ENCODE measurements at places on chromosomes 3 and 15. TPM values are rescaled to one million over a fixed set of nuclear protein-coding genes. Genes with fewer than 3 reads are reported as not detected.

DNA sequence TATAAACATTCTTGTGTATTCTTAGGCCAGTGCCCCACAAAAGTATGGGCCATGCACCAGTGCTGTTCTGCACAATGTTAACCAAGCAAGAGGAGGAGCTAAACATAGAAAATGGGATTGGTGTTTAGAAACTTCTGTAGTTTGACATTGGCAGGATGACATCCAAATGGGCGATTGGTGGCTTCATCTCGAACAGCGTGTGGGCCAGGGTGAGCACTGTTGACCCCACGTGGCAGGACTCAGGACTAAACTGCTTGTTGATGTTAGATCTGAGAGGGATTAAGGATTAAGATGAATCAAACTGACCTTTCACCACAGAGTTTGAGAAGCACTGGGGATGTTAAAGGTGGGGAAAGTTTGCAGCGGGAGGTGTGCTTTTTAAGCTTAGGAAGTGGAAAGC, 31.9 kb downstream of the ZNF710 start:
- no peak for DNase-seq
- peak overlapping the region; percentile 43 for H3K4me3 ChIP-seq
- H3K36me3 ChIP-seq: peaks cover 12% of the 10 kb centered on the region
- peaks cover 58% of the 10 kb centered on the region for H3K4me1 ChIP-seq
- H3K27ac ChIP-seq: peak overlapping the region; percentile 52

GRCh38 chr3:45223889-45224727, 2.0 kb downstream of the TMEM158 start:
- H3K27me3 ChIP-seq: peaks cover 69% of the 10 kb centered on the region
- no peak for DNase-seq
- H3K27ac ChIP-seq: peak overlapping the region; percentile 61
- peak overlapping the region; percentile 48 for H3K4me3 ChIP-seq

DNA sequence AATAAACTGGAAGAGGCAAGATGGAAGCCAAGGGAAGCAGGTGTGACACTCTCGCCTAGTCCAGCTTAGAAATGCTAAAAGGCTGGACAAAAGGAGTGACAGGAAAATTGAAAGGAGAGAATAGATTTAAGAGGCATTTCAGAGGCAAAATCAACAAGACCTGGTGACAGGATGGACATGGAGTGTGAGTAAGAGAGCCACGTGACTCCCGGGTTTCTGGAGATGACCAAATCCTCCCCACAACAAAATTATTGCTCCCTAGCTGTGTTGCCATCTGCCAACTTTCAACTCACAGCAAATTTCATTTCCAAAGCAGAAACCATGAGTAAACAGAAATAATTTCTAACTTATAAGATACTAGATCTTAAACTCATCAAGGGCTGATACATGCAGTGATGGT, 52.6 kb downstream of the MTHFS start:
- peaks cover 30% of the 10 kb centered on the region for H3K36me3 ChIP-seq
- DNase-seq: no peak
- no peak overlapping the region for H3K4me3 ChIP-seq
- peaks cover 2% of the 10 kb centered on the region for H3K4me1 ChIP-seq

DNA sequence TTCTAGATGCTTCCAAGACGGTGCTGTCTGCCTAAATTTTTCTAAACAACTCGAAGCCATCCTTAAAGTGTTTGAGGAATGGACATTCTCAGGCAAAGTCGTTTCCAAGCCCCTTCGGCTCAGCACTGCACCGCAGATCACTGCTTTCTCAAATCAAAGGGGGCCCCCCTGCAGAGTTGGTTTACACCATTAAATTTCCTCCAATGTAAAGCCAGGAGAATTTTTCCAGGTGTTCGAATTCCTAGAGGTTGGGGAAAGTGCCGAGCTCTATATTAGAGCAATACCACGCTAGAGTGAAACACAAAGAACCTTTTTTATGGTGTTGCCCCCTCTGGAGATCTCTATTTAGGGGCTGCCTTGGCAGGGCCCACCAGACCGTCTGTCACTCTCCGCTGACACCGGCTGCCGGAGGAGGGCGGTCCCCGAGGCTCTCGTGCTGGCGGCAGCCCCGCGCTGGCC, 277.9 kb upstream of the NR2F2 start:
- H3K4me1 ChIP-seq: no peaks in the 10 kb centered on the region
- no peak for DNase-seq
- no peak overlapping the region for H3K4me3 ChIP-seq
- no peaks in the 10 kb centered on the region for H3K36me3 ChIP-seq
- no peak overlapping the region for H3K27ac ChIP-seq
- H3K27me3 ChIP-seq: peaks cover 52% of the 10 kb centered on the region

DNA sequence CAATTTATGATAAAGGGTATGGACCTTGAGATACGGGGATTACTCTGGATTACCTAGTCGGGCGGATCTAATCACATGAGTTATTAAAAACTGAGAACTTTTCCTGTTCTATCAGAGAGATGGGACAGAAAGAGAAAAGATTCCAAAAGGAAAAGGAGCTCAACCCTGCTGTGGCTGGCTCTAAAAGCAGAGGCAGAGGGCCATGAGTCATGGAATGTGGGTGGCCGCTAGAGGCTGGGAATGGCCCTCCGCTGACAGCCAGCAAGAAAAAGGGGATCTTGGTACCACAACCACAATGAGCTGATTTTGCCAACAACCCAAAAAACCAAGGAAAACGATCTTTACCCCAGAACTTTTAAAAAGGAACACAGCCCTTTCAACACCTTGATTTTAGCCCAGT, 210.0 kb downstream of the MAGI1 start:
- H3K36me3 ChIP-seq: no peaks in the 10 kb centered on the region
- no peak overlapping the region for H3K4me3 ChIP-seq
- H3K4me1 ChIP-seq: no peaks in the 10 kb centered on the region
- no peak for DNase-seq

DNA sequence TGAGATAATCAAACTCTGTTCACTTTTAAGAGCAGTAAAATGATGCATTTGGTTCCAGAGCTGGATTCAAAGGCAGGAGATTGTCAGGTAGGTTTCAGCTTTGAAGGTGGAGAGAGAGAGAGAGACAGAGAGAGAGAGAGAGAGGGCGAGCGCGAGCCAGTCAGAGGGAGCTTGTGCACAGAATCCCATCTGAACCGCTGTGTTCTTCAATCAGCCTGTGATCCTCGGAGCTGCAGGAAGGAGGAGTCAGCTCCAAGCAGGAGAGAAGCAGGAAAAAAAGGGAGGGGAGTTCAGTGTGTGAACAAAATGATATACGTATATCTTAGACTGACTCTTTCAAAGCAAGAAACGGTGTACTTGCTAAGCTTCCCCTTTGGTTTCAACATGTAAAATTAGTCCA, at the start of gene GPR149:
GPR149 (minus strand) TSS at position 177 of the 400 bp plus-strand sequence. CDS start 575 bp downstream, outside the sequence.
- no peaks in the 10 kb centered on the region for H3K36me3 ChIP-seq
- H3K4me3 ChIP-seq: no peak within 1 kb of the TSS
- no peak within 1 kb of the TSS for H3K27ac ChIP-seq
- no peak for DNase-seq
- no peaks in the 10 kb centered on the region for H3K4me1 ChIP-seq
- peaks cover 42% of the 10 kb centered on the region for H3K27me3 ChIP-seq

- no peaks in the 10 kb centered on the region for H3K4me1 ChIP-seq
- H3K27ac ChIP-seq: no peak overlapping the region
- H3K27me3 ChIP-seq: no peaks in the 10 kb centered on the region
- H3K4me3 ChIP-seq: no peak overlapping the region
- H3K36me3 ChIP-seq: no peaks in the 10 kb centered on the region
- no peak for DNase-seq
These were observed 65.2 kb upstream of the TNIK start for GRCh38 chr3:171525437-171525836.

GRCh38 chr3:128481438-128481942, 11.5 kb downstream of the GATA2 start:
- H3K27ac ChIP-seq: no peak overlapping the region
- peaks cover 12% of the 10 kb centered on the region for H3K4me1 ChIP-seq
- no peak for DNase-seq

DNA sequence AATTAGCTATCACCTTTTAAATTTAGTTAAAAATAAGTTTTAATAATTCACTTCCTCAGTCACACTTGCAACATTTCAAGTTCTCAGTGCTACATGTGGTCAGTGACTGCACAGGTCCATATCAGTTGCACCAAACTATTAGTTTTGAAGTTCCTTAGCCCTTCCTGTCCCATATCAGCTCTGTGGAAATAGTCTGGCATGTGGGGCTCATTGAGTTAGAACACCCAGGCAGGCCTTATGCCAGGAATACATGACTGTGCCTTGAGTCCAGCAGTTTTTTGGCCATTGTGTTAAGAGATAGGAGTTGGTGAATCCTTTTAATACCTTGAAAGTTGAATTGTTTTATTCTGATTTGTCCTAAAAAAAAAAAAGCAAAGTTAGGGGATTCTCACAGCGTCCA, 153.7 kb upstream of the BFSP2 start:
- no peaks in the 10 kb centered on the region for H3K4me1 ChIP-seq
- no peak overlapping the region for H3K4me3 ChIP-seq
- H3K36me3 ChIP-seq: no peaks in the 10 kb centered on the region
- H3K27ac ChIP-seq: no peak overlapping the region

DNA sequence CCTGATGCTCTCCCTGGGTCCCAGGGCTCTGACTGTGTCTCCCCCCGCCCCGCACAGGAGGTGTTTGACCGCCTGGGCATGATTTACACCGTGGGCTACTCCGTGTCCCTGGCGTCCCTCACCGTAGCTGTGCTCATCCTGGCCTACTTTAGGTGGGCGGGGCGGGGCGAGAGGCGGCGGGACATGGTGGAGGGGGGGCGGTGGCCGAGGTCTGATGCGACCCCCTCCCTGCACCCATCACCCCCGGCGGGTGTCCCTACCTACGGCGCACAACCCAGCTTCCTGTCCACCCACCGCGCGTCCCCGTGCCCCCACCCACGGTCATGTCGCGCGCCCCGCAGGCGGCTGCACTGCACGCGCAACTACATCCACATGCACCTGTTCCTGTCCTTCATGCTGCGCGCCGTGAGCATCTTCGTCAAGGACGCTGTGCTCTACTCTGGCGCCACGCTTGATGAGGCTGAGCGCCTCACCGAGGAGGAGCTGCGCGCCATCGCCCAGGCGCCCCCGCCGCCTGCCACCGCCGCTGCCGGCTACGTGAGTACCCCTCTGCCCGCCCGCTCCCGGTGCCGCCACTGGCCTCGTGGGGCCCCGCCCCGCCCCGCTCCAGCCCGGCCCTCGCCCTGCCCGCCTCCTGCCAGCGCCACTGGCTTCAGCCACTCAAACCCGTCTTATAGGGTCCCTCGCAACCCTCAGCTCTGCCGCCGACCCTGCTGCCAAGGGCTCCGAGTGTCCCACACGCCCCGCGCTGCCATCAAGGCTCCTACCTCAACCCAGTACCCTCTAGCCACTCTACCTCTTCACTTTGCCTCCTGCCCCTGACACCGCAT, 21.0 kb downstream of the PTH1R start:
- H3K27ac ChIP-seq: no peak overlapping the region
- no peaks in the 10 kb centered on the region for H3K36me3 ChIP-seq
- H3K27me3 ChIP-seq: peaks cover 36% of the 10 kb centered on the region
- H3K4me1 ChIP-seq: peaks cover 2% of the 10 kb centered on the region
- H3K4me3 ChIP-seq: no peak overlapping the region

DNA sequence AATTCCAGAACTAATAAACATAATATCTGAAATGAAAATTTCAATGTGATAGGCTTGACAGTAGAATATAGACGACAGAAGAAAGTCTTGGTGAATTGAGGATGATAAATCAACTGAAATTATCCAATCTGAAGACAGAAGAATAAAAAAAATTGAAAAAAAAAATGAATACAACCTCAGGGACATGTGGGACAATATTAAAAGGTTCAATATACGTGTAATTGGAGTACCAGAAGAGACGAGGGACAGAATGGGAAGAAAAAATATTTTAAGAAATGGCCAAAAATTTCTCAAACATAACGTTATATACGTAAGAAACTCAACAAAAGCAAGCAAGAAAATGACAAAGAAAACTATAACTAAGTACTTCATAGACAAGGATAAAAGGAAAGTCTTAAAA, 43.3 kb upstream of the HCLS1 start:
- DNase-seq: no peak
- no peaks in the 10 kb centered on the region for H3K4me1 ChIP-seq
- H3K36me3 ChIP-seq: peaks cover 42% of the 10 kb centered on the region
- H3K27ac ChIP-seq: no peak overlapping the region
- H3K4me3 ChIP-seq: no peak overlapping the region

- H3K27ac ChIP-seq: no peak overlapping the region
- H3K4me1 ChIP-seq: no peaks in the 10 kb centered on the region
- H3K4me3 ChIP-seq: no peak overlapping the region
- H3K27me3 ChIP-seq: peaks cover 19% of the 10 kb centered on the region
- DNase-seq: no peak
These were observed 87.6 kb upstream of the LRIG1 start for GRCh38 chr3:66588340-66588847.

DNA sequence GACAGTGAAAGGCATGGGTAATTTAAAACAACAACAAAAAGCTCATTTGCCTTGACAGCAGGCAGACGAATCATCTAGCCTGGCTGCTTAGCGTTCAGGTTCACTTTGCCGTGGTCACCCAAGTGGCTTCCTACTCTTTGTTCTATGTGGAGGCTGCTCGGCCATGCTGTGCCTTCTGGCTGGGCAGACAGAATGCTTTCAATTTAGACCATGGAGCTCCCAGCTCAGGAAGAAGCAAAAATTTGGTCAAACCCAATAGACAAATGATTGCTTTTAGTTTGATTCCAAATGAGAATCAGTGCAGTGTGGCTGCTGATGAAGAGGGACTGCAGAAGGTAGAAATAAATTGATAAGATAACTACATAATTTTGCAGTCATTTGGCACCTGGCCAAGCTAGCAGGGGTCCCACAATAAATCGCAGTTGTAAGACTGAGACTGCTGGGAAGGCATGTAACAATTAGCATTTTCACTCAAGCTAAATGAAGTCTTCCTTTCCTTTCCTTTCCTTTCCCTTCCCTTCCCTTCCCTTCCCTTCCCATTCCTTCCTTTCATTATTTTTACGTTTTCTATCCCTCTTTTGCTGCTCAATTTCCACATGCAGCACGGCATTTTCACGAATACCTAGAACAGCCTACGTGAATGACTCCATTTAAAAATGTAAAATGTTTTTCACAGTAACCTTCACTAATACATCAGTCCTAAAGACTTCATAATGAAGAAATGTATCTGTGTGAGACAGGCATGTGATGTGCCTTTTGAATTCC, 360.4 kb upstream of the TGFBR2 start:
- peaks cover 11% of the 10 kb centered on the region for H3K4me1 ChIP-seq
- H3K27me3 ChIP-seq: peaks cover 6% of the 10 kb centered on the region
- H3K27ac ChIP-seq: no peak overlapping the region
- no peak overlapping the region for H3K4me3 ChIP-seq
- DNase-seq: no peak

GRCh38 chr15:65318870-65319356, 14.4 kb downstream of the RNU5B-1 start:
- H3K4me1 ChIP-seq: no peaks in the 10 kb centered on the region
- H3K27me3 ChIP-seq: peaks cover 19% of the 10 kb centered on the region
- no peaks in the 10 kb centered on the region for H3K36me3 ChIP-seq
- H3K27ac ChIP-seq: no peak overlapping the region
- peak; percentile 93 for DNase-seq
- H3K4me3 ChIP-seq: no peak overlapping the region

GRAMD2A gene
- total RNA-seq: 0.21 TPM

CNTN3 gene
- not detected for total RNA-seq

SERPINI2 gene
- total RNA-seq: not detected

PPIB gene
- total RNA-seq: 384 TPM

MB21D2 gene
- total RNA-seq: 8.6 TPM

CHRM5 gene
- not detected for total RNA-seq

TRA2B gene
- 311 TPM for total RNA-seq

KLHL25 gene
- total RNA-seq: 9.8 TPM

CELSR3 gene
- total RNA-seq: 15.2 TPM

PP2D1 gene
- not detected for total RNA-seq

MAPKBP1 gene
- 27.1 TPM for total RNA-seq

ALG1L2 gene
- total RNA-seq: not detected

HACL1 gene
- total RNA-seq: 21.4 TPM

HERC2 gene
- total RNA-seq: 47.0 TPM
